ENCODE measurements at places on chromosomes 5 and 9. TPM values are rescaled to one million over a fixed set of nuclear protein-coding genes. Genes with fewer than 3 reads are reported as not detected.

GRCh38 chr5:60820593-60821487 is 23.2 kb downstream of the ELOVL7 start:
- DNase-seq = no peak

- DNase-seq = peak; percentile 88
These were observed at the start of gene ISL1 for GRCh38 chr5:51383131-51384121. ISL1 (plus strand) TSS chr5:51383448; CDS start chr5:51383672, 224 bp downstream.

DNA sequence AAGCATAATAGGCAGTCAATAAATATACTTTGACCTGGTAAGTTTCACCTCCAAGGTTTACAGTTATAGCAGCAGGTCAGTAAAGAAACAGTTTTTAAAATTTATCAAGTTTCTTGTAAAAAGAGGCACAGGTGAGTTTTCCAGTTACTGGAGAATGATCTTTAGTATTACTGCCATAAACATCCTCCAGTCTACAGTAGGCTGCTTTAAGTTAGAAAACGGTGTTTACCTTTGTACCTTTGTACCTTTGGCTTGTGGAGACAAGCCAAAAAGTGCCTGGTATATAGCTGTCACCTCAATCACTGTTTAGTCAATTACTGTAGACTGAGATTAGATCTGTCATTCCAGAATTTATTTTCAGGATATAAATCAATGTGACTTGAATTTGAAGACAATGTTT is 42.7 kb upstream of the SRFBP1 start:
- DNase-seq = no peak

DNA sequence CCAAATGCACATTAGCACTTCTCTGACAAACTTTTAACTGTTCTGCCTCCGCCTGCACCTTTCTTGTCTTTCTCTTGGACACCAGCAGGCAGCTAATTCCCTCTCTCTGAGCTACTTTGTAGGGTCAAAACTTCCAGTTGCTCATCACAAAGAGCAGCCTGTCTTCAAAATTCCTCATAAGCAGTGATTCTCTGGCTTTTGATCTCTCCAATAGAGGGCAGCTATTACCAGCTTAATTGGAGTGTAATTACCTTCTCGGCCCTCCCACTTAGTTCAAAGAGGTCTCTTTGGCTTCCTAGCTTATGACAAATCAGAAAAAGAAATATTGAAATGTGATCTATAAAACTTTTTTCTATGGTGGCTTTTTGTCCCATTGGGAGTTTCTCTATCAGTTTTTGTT is 43.6 kb upstream of the RAD23B start:
- no peak for DNase-seq

- DNase-seq = no peak
These were observed 15.4 kb downstream of the LMX1B start for GRCh38 chr9:126628969-126629674.

GRCh38 chr9:36149197-36149596 is 12.7 kb downstream of the GLIPR2 start:
- no peak for DNase-seq

DNA sequence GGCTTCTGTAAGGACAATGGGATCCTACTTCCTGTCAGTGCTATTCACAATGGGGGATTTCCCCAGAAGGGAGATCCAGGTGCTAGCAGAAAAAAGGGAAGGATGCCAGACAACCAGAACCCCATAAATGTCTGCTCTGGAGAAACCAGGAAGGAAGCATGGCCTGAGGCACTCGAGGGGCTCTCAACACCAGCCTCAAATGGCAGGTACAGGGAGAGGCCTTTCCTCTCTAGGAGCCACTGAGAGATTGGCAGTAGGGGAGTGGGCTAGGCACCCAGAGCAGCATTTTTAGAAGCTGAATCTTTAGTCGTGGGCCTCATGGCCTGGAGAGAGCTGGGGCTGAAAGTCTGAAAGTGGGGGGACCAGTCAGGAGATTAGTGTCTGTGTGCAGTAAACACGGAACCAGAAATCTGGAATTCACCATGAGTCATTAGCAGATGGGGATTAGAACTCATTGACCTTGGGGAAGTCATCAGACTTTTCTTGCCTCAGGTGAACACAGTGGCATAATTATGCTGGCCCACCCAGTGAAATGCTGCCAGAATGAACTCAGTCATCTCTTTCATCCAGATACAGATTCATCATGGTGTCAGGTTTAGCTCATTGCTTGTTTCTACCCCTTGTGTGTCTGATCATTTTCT is 28.3 kb downstream of the ARHGEF28 start:
- DNase-seq = no peak

DNA sequence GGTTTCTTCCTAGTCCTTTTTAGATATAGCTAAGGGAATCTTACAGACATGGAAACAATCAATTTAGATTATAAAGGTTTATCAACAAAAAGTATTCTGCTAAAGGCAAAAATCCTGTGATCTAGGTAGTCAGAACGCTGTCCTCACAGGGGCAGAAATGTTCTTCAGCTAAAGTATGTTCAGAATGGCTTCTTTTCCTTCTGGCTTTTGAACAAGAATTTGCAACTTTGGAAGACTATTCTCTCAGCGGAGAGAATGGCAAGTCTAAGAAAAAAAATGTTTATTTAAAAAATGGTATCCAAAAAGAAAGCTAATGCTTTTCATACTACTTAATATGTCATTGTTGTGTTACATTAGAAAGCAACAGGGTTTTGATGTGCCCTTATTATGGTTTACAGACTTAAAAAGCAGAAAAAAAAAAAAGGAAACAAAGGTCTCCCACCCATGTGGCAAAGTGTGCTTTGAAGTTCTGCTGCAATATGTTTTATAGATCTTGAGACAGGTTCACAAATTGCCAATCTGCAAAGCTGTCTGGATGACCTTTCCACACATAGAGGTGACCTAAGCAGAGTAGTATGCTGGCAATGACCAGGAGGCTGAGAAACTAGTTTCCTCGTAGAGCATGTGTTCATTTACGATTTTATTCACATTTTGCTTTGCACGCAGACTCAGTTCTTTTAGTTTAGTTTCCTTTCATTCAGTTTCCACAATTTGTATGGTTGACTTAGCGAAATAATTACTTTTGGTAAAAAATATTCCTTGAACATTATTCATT is 45.1 kb upstream of the PJA2 start:
- no peak for DNase-seq

DNA sequence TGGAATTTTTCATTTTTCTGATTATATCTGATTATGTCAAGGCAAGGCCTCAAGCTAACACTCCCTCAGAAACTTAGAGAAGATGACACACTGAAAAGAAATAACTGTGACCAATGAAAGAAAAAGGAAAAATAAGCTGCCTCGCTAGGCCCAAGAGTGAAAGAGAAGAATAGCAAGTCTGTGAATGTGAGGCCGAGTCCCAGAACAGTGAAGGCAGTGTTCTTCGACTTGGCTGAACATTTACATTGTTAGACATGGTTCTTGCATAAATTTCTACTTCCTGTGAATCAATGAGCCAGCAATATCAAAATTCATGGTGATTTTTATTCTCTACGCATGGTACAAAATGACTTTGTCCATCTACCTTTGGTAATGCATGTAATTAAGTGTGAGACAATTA is at the start of gene ATP10B:
Gene ATP10B, minus strand, starts transcription at position 163 of the 400 bp plus-strand sequence. CDS start 164,137 bp downstream, outside the sequence.
- DNase-seq = no peak

DNA sequence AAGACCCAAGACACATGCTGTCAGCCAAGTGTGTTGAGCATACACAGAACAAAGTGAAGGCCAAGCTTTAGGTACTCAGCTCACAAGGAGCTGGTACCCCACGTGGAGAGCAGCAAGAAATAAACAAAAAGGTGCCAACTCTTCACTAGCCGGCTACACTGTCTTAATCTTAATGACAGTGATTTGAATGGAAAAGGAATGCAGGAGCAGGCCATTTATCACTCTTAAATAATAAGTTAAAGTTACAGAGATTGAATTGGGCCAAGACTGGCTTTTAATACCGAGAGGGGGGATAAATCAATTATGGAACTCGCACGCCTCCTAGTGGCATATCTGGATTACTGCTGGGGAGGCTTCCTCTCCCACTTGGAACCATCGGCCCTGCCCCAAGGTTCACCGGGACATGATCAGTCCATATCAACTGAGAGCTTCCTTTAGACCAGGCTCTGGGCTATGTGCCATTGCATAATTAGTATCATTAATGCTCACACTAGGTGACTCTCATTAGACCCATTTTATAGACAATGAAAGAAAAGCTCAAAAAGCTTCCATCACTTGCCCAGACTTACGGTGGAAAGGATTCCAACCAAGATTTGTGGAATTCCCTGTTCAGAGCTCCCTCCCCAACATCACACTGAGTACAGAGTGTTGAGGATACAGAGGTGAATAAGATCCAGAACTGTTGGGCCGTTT is 94.0 kb downstream of the ACTL7B start:
- DNase-seq = peak; percentile 65

DNA sequence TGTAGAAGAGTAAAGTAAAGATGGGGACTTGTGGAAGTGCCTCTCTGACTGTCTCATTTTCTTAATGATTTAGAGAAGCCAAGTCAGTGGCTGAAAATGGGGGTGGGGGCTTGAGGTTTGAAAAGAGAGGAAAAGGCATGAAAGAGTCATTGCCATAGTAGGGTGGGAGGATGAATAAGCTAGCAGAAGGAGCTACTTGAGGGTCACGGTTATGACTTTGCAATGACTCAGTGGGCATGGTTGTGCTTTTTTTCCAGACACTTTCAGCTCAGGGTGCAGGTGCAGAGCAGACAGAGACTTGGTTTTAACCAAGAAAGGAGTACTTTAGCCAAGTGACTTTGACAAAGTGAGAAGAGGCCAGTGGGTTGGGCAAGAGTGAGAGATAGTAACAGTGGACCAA is 117.8 kb downstream of the PTTG1 start:
- no peak for DNase-seq

DNA sequence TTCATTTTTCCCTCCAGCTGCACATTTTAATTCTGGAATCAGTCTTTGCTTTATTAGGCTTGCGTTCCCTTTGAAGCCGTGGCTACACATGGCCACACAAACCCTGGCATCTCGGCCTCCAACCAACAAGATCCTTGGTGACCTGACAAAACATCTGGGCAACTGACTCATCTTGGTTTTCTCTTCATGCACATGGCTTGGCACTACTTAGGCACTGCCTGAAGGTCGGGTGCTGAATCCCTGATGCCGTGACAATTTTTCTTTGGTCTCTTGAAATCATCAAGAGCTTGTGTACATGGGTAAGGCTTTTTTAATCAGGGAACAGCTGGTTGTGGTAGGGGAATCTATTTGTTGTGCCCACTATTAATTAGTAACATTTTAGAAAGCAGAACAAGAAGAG is 16.0 kb upstream of the PAPPA start:
- no peak for DNase-seq

- DNase-seq = no peak
These were observed 25.6 kb downstream of the OR2V2 start for GRCh38 chr5:181173027-181173419.

- no peak for DNase-seq
These were observed 226.7 kb downstream of the AGTPBP1 start for GRCh38 chr9:85515021-85515420.

GRCh38 chr9:93089481-93089991 is 6.5 kb upstream of the CARD19 start:
- DNase-seq = no peak

- no peak for DNase-seq
These were observed 101.6 kb upstream of the MAP1B start for GRCh38 chr5:72005671-72006070.

- no peak for DNase-seq
These were observed 59.6 kb upstream of the SLC27A6 start for GRCh38 chr5:128905568-128906110.

- no peak for DNase-seq
These were observed 129.0 kb downstream of the SREK1 start for GRCh38 chr5:66273121-66273520.

DNA sequence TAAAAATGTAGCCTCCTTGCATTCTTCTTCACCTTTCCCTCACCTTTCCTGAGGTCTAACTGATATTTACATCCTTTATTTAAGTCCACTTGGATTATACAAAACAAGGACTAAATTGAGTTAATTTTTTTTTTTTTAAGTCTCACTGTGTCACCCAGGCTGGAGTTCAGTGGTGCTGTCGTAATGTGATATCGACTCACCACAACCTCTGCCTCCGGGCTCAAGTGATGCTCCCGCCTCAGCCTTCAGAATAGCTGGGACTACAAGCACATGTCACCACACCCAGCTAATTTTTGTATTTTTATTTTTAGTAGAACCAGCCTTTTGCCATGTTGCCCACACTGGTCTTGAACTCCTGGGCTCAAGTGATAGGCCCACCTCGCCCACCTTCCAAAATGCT is 195.3 kb downstream of the BNC2 start:
- DNase-seq = no peak

DNA sequence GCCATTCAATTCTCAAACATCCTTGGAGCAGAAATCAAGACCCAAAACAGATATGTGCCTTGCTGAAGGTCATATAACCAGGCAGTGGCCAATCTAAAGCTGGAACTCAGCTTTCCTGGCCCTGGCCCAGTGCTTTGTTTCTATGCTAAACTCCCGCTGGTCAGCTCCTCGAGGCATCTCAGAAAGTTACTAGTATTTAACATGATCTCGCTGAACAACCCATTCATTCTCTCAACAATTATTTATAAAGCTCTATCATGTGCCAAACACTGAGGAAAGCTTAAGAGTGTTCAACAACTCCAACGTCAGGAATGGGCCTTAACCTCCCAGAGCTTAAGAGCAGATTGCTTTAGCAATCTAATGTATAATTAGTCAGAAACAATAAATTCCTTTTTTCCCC is 54.0 kb downstream of the FOXD1 start:
- DNase-seq = no peak

DNA sequence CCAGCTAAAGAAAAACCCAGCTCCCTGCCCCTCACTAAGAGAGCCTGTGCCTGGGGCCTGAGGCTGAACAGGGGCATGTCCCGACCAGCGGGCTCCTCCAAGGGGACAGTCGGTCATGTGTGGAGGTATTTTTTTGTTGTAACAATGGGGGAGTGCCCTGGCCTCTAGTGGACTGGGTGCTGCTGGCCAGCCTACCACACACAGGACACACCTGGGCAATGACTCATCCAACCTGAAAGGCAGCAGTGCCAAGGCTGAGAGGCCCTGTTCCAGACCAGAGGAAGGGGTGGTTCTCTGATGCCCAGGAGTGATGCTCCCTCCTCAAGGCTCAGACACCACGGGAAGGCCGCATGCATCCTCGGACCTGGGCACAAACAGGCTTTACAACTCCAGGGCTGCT is 181.5 kb downstream of the OLFM1 start:
- DNase-seq = no peak

Gene TERT
- 40.4 TPM for total RNA-seq

Gene FOXD4L4
- 0.14 TPM for total RNA-seq

Gene ANKRD18A
- total RNA-seq = 12.9 TPM

Gene WNT8A
- total RNA-seq = not detected

Gene FOXD4L5
- total RNA-seq = 0.07 TPM

Gene MCC
- total RNA-seq = 23.5 TPM

Gene C5
- 0.71 TPM for total RNA-seq

Gene EIF4E1B
- 1.1 TPM for total RNA-seq

Gene HTR4
- not detected for total RNA-seq

Gene ZNF883
- total RNA-seq = 22.0 TPM

Gene SPINK5
- 8.4 TPM for total RNA-seq

Gene LCN15
- 0.52 TPM for total RNA-seq

Gene IDNK
- 0.69 TPM for total RNA-seq

Measured in WTC11 (cell line).